ENCODE measurements at places on chromosomes 4 and X. TPM values are rescaled to one million over a fixed set of nuclear protein-coding genes. Genes with fewer than 3 reads are reported as not detected.

CLIC2 gene
- 0.56 TPM for total RNA-seq

ZNF711 gene
- total RNA-seq, result 1.7 TPM

CT45A1 gene
- not detected for total RNA-seq

SPANXN4 gene
- not detected for total RNA-seq

KLKB1 gene
- total RNA-seq, result not detected

NUDT10 gene
- total RNA-seq, result 0.94 TPM

XAGE1A gene
- total RNA-seq, result not detected

BTC gene
- total RNA-seq, result not detected

UCP1 gene
- not detected for total RNA-seq

TMEM47 gene
- total RNA-seq, result 24.2 TPM

F8A3 gene
- total RNA-seq, result 1.3 TPM

LRP2BP gene
- 0.45 TPM for total RNA-seq

PLXNB3 gene
- 5.5 TPM for total RNA-seq

HCCS gene
- 30.1 TPM for total RNA-seq

PAK3 gene
- 0.94 TPM for total RNA-seq

ZIC3 gene
- total RNA-seq, result not detected

DMP1 gene
- total RNA-seq, result not detected

KCTD8 gene
- total RNA-seq, result not detected

SRPX gene
- 151 TPM for total RNA-seq

NPNT gene
- total RNA-seq, result under 0.01 TPM

MMAA gene
- total RNA-seq, result 2.9 TPM

ATP6AP1 gene
- 62.0 TPM for total RNA-seq

SLC25A14 gene
- 10.4 TPM for total RNA-seq

CT83 gene
- not detected for total RNA-seq

TRIM60 gene
- not detected for total RNA-seq

ETDA gene
- not detected for total RNA-seq

GYG2 gene
- under 0.01 TPM for total RNA-seq

GRIA3 gene
- total RNA-seq, result 0.28 TPM

CHRNA9 gene
- total RNA-seq, result not detected

NR0B1 gene
- not detected for total RNA-seq

AMBN gene
- not detected for total RNA-seq

GALNTL6 gene
- not detected for total RNA-seq

DDX53 gene
- not detected for total RNA-seq

SSX4B gene
- total RNA-seq, result not detected

APLN gene
- total RNA-seq, result 92.7 TPM

DNAAF6 gene
- total RNA-seq, result not detected

ENOX2 gene
- total RNA-seq, result 8.4 TPM

TMEM271 gene
- total RNA-seq, result not detected

ADAMTS3 gene
- 2.3 TPM for total RNA-seq

RPA4 gene
- total RNA-seq, result 1.3 TPM

WDR45 gene
- 26.7 TPM for total RNA-seq

NUDT11 gene
- 8.9 TPM for total RNA-seq
